ENCODE measurements at places on chromosomes 5 and 9.

GRCh38 chr5:10227379-10227778 lies 22.3 kb downstream of the ATPSCKMT start:
- no peak for DNase-seq

DNA sequence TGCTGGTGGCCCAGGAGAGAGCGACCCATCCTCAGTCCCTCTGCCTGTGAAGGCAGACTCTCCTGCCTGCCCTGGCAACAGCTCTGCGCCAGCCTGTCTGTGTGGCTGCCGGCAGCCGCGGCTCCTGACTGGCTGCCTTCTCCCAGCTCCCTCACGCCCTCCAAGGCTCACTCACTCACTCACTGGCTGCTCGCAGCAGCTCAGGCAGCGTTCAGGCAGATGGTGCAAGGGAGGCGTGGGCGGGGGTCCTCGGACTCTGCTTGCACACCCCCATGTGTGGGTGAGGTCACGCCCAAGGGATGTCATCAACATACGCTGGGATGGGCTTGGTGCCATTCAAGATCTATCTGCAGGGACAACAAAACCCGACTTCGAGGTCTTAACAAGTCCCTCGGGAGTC lies 66.7 kb downstream of the DAB2IP start:
- DNase-seq: no peak

GRCh38 chr5:169746147-169746694 lies 109.1 kb downstream of the DOCK2 start:
- DNase-seq: no peak

DNA sequence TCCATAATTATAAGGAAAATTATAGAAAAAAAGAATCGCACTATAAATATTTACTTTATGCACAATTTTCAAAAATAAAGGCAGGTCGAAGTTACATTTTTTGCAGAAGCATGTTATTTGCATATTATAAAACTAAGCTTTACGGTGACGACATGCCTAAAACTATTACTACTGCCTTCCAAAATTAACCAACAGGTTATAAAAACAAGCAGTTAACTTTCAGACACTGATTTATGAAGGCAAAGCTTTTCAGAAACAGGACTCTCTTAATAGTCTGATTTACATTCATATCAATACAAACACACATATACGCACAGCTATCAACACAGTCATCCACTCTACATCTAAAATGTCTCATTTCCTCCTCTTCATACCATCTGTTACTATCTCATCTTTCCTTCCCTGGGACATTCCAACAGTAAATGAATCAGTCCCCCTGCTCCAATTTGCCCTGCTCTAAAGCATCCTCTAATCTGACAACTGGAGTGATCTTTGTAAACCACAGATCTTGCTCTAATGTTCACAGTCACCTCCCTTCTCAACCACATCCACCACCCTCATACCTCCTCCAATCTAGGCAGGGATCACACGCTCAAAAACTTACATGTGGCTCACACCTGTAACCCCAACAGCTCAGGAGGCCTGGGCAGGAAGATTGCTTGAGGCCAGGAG lies 21.6 kb downstream of the FBXW11 start:
- DNase-seq: no peak

DNA sequence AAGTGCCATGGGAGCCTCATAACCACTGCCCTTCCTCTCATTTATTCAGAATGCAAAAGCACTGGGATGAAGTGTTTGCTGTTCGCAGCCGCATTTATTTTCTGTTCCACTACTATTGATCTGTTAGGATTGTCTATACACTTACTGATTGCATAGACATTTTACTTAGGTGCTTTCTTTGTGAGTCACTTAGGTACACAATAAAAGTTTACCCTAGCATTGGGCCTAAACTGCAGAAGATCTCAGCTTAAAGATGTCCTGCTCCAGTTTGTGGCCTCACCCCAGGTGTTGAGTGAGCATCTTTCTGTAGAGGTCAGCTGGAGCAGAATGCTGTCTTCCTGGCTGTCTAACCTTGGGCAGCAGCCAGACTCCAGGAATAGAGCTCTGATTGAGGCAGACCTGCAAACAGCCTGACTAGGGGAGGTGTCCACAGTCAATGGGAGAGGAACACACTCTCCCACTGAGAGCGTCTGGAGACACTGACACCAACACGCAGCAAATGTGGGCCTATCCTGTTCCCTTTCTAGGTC lies 54.0 kb downstream of the GPR21 start:
- DNase-seq: no peak

- DNase-seq: no peak
Observed at GRCh38 chr9:133845440-133845839, 107.3 kb upstream of the SARDH start.

- no peak for DNase-seq
Observed at GRCh38 chr5:66701244-66701643, 105.1 kb downstream of the MAST4 start.

- DNase-seq: no peak
Observed at GRCh38 chr5:171306166-171306565, 2.9 kb upstream of the TLX3 start.

DNA sequence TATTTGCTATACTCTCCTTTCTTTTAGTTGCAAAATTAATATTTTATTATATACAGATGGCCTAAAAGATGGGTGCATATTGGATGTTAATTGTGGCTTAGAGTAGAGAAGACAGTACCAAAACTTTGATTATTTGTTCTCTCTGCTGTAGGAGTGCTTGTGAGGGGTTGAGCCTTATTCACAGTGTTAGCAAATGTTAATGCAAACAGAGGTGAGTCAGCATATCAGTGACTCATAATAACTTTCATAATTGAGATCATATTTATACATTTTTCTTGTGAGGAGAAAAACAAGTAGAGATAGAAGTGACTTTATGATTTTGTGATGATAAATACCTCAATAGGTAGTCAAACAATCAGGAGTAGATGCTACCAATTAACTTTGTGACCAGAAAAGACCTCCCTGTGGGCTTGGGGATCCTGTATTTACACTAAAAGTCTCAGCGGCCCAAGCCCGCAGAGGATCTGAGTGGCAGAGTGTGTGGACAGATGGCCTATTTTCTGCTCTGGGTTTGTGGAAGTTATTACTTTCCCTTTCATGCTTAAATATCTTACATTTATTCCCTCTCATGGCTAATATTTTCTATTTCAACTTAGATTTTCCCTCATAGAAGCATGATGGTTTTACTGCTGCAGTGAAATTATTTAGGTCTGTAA lies 226.5 kb downstream of the TAF11L14 start:
- DNase-seq: no peak

DNA sequence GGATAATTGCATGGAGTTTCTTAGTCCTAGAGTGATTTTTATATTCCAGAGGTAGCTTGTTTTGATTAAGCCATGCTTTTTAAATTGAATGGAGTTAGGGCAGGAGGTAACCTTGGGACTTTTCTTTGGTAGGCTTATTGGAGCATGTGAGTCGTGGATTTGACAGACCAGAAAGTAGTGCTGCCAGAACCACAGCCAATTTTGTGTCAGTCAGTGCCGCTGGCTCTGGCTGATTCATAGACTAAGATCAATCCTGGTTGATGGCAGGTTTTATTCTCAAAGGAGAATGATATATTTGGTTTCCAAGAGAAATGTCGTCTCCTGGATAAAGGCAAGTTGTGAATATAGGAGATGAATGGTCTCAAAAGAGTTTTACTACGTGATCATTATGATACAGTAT lies 20.3 kb downstream of the RAI14 start:
- no peak for DNase-seq

- no peak for DNase-seq
Observed at GRCh38 chr9:2418619-2419018, 203.0 kb upstream of the VLDLR start.

GRCh38 chr5:40623480-40624420 lies 56.0 kb upstream of the PTGER4 start:
- peak; percentile 8 for DNase-seq

DNA sequence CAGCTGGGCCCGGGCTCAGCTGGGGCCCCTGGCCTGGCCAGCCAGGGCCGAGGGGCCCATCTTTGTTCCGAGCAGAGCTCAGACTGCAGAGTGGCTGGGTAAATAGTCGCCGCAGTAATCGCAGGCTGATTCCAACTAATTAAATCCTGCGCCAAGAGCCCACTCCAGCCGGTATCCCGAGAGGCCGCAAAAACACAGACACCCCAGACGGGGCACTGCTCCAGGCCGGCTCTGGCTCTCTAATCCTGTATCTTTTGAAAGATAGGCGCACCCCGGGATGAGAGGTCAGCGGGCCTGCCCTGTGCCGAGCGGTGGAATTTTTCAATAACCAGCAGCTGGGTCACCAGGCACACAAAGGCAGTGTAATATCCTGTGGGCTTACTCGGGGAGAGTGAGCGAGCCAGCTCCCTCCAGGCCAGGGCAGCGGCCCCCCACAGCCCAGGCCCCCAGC lies 57.7 kb downstream of the LMX1B start:
- DNase-seq: no peak

DNA sequence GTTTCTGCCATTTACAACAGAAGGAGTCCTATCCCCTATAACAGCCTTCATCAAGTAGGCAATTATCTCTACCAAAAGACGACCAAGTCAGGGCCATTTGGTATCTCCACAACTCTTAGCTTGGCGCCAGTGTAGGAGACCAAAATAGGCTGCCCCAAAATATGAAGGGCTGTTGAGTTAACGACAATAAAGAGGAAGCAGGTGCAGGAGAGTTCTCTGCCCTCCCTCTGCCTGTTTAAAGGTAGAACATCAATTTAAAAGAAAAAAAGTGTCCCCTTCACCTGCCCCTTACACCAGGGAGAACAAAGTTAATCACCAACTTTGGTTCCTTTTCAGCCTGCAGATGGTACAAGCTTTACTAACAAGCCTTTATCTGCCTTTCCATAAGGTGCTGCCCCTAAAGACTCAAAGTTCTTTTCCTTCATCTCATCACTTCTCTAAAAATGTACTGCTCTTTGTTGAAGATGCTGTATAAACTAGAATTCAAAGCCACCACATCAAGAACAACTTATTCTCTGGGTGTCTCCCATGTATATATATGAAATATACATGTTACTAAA lies 33.3 kb downstream of the PPP1R2B start:
- no peak for DNase-seq

DNA sequence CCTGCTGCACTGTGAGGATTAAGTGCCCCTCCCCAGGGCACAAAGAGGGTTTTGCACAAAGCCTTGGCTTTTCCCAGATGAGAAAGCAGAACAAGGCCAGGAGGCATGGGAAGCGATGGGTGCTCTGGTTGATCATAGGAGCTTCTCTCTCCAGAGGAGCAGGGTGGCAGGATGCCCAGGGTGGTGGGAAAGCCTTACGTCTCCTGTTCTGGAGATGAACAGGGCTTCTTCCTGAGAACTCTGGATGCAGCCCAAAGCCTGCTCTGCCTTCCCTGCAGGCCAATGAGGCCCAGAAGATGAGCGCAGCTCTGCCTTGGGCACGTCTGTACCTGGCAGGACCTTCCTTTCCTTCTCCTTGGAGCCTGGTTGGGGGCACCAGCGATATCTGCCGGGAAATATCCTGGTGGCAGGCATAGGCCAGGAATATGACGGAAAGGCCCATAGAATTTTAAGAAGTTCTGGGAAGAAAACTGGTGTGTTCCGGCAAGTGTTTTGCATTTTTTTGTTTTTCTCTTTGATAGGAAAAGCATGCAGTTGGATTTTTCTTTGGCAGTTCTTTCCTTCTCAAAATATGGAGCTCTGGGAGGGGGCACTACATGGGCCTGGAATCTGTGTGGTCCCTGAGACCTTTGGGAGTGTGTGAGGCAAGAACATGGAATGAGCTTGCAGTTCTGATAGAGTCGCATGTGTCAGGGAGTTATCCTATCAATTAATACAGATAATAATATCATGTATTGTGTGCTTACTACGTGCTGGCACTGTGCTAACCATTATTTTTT lies 253.2 kb upstream of the KLF4 start:
- DNase-seq: no peak

- DNase-seq: no peak
Observed at GRCh38 chr5:59597690-59598546, 295.6 kb downstream of the PDE4D start.

- DNase-seq: no peak
Observed at GRCh38 chr5:149348518-149348917, 3.2 kb downstream of the GRPEL2 start.

GRCh38 chr5:10768328-10768899 lies 7.4 kb upstream of the DAP start:
- no peak for DNase-seq

GRCh38 chr9:33320230-33320567 lies 29.9 kb downstream of the NFX1 start:
- DNase-seq: no peak

DNA sequence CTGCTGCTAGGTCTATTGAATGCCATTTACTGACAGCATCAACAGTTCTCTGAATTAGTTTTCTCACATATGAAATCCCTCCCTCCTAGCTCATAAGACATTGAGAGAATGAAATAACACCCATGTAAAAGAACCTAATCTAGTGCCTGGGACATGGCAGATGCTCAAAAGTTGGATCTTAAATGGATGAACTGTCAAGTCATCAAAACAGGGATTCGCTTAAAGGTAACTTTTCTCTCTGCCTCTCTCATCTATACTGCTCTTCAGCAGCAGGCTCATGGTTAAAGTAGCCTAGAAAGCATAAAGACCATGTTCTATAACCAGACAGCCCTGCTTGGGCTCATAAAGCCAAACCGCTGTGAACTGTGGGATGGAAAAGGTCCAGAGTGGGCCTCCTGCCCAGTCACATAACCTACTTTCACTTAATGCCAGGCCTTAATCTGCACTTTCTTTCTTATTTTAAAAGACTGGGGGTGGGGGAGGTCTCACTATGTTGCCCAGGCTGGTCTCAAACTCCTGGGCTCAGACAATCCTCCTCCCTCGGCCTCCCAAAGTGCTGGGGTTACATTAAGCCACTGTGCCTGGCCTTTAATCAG lies 3.7 kb downstream of the TMEM245 start:
- DNase-seq: no peak

DNA sequence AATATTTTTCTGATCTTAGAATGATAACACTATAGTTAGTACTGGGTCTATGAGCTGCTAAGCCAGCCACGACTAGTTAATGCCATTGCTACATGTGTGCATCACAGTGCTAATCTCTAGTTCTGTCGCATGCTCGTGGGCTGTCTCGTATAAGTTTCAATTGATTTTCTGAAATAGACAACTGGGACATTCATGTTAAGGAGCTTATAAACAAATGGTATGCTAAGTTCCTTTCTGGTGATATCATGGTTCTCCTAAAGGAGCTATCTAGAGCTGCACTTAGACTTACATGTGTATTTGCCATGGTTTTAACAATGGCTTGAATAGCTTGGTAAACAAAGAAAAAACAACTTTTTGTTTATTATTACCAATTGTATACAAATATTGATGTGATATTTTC lies 46.2 kb downstream of the F2RL2 start:
- no peak for DNase-seq

GRCh38 chr9:86591472-86591871 lies 237.3 kb upstream of the TUT7 start:
- DNase-seq: no peak

DNA sequence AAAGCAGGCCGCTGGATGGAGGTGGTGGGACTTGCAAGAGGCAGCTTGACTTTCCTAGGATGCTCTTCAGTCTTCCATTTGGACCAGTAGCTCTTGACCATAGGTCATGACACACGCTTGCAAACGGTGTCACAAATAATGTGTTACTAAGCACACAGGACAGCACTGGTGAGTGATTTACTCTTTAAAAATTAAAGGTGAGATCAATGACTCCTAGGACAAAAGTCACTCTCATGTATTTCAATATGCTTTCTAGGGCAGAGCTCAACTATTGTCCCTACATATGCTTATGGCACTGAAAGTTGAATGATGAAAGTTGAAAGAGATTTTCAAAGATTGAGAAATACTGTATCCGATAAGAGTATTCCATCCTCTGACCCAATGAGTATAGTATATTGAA lies 496.7 kb downstream of the EBF1 start:
- DNase-seq: no peak
